Activated T-cell treated with anti-CD3 and anti-CD28 coated beads for 4 hours (primary cell): ENCODE measurements at places on chromosomes 16 and 17.

- DNase-seq = peak; percentile 32
These were observed 12.1 kb downstream of the CD300A start for GRCh38 chr17:74478420-74479100.

- DNase-seq = peak; percentile 84
These were observed 3.6 kb downstream of the CORO1A start for GRCh38 chr16:30186782-30187555.

DNA sequence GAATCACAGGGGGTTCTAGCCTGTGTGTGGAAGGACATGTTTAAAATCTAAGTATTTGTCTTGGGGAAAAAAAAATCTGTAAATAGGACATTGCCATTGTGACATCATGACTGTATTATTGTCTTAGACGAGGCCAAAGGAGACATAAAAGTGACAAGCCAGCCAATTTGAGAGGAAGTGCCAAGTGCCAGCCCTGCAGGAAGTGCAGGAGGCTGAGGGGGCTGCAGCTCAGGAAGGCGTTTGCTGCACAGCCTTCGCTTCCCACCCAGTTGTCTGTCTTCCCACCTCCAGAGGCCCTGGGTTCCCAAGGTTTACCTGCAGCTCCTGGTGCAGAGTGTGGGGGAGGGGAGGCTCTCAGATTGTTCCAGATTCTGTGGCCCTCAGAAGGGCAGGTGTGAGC, 1.3 kb downstream of the ADCY7 start:
- DNase-seq = no peak

- DNase-seq = no peak
These were observed 22.6 kb upstream of the NF1 start for GRCh38 chr17:31072186-31072585.

DNA sequence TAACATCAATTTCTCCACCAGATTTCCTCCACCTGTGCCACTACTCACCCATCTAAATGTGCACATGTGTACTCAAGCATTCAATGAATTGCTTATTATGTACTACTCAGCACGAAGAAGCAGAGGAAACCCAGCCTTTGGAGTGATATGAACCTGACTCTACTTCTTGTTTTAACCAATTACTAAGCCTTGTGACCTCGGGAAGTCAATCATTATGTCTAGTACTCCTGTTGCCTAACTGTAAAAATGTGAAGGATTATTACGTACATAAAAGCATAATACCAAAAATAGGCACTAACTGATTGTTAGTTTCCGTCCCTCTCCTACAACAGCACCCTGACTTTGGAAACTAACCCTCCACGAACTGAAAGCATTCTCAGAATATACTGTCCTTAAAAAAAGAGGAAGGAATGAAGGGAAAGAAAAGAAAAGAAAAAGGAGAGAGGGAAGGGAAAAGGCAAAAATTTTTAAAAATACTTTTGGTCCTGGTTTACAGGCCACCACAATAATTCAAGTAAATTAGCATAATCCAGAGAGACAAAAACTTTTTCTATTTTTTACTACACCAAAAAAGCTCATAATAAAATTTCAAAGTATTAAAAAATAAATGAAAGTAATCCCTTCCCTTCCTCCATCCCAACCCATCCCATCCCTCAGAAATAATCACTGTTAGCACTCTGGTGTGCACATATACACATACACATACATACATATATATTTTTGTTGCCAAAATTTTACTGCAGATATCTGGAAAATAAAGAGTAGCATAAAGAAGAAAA, 53.6 kb downstream of the KANSL1 start:
- no peak for DNase-seq

DNA sequence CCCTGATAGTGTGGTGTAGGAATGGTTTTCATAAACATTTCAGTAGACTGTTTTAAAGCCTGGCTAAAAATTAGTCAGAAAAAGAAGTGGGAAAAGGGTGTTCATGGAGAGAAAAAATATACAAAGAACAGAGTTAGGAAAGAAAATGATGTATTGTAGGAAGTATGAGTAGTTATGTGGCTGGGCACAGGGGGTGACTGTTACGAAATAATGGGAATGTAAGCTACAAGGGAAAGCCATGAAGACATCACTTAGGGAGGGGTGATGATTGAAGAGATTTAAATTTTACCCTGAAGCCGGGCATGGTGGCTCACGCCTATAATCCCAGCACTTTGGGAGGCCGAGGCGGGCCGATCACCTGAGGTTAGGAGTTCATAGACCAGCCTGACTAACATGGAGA, 55.3 kb downstream of the NUP88 start:
- no peak for DNase-seq

GRCh38 chr16:1381612-1382406, 30.1 kb downstream of the GNPTG start:
- DNase-seq = no peak

GRCh38 chr17:72254808-72255449, 134.1 kb downstream of the SOX9 start:
- no peak for DNase-seq

DNA sequence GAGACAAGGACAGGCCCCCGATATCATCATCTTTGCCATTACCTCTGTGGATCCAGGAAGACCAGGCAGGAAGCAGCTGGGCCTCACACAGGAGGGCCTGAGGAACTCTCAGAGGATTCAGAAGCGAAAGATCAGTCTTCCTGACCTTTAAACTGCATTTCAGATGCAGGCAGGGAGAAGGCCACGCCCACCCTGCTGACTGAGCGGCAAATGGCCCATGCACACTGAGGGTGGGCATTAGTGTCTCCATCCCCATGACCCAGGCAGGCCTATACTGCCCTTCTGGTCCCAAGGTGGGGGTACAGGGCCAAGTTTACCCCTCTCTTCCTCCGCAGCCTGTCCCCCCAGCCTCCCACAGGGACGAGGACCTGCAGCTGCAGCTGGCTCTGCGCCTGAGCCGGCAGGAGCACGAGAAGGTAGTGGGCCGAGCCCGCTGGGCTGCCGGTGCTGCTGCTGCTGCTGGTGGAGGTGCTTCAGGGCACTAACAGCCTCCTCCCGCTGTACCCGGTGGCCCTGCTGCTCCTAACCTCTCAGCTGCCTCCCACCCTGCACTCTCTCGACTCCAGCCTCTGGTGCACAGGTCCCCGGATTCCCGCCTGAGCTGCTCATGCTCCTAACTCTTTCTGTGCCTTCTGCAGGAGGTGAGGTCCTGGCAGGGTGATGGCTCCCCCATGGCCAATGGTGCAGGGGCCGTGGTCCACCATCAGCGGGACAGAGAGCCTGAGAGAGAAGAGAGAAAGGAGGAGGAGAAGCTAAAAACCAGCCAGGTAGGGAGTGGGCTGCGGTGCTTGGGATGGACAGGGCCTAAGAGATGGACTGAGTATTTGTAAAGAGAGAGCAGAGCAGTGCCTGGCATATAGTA, 6.2 kb downstream of the EPN3 start:
- DNase-seq = no peak

GRCh38 chr17:77925831-77926543, 32.5 kb upstream of the TNRC6C start:
- DNase-seq = no peak
